ENCODE measurements at places on chromosomes 7 and 10.

- H3K27ac ChIP-seq: no peak overlapping the region
- H3K4me1 ChIP-seq: 0 out of 2 replicates have a peak, but pooled peaks cover 2% of the 10 kb centered on the region
These were observed 19.7 kb upstream of the PON2 start for GRCh38 chr7:95454438-95455045.

GRCh38 chr10:17782921-17783665, 26.1 kb upstream of the MRC1 start:
- no peak overlapping the region for H3K27ac ChIP-seq
- no peak overlapping the region for H3K4me3 ChIP-seq

DNA sequence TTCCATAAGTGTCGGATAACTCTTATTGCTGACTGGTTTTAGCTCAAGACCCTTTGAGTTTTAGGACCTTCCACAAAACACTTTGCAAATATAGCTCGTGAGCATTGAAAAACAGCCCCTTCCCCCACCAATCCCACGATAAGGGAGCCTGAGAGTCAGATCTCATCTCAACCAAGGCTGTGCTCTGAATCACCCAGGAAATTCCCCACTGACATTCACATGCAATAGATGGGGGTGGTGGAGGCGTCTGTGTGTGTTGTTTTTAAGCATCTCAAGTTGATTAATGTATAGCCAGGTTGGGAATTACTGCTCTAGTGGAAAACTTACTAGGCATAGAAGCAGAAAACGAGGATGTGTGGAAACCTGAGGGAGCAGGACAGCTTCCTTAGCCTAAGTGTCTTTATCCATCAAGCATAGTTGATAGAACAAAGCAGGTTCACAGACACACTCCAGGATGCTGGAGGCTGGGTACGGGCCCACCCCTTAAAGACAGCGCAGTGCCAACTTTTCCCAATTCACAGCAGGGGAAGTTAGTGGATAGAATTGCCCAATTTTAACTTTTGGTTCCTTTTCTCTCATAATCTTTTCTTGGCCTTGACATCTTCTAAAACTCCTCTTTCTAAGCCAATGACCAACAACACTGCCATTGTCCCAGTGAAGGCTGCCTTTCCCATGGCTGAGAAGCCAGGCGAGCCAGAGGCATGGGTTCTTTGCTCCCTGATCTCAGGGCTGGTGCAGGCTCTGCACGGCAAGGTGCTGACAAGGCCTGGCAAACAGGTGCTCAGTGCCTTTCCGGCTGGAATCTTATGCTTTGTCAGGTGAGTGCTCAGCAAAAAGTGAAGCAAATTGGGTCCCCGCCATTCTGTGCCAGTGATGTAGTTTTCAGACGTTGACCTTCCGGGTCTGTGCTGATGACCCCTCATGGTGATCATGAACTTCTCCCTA, 98.5 kb upstream of the INSIG1 start:
- 0 out of 2 replicates have a peak, but pooled peaks cover 5% of the 10 kb centered on the region for H3K4me1 ChIP-seq
- no peak for DNase-seq
- peaks cover 9% of the 10 kb centered on the region for H3K36me3 ChIP-seq
- H3K27ac ChIP-seq: no peak overlapping the region
- H3K4me3 ChIP-seq: no peak overlapping the region

GRCh38 chr10:2885288-2886278, 181.8 kb upstream of the PFKP start:
- H3K4me1 ChIP-seq: 0 out of 2 replicates have a peak, but pooled peaks cover 6% of the 10 kb centered on the region
- DNase-seq: no peak
- no peaks in the 10 kb centered on the region for H3K36me3 ChIP-seq
- no peak overlapping the region for H3K4me3 ChIP-seq
- no peaks in the 10 kb centered on the region for H3K27me3 ChIP-seq

Data from WTC11 (cell line).